ENCODE measurements at places on chromosomes 3 and 15.
A peak's percentile ranks its signal among the peaks of the same experiment; 100 is the strongest.

DNA sequence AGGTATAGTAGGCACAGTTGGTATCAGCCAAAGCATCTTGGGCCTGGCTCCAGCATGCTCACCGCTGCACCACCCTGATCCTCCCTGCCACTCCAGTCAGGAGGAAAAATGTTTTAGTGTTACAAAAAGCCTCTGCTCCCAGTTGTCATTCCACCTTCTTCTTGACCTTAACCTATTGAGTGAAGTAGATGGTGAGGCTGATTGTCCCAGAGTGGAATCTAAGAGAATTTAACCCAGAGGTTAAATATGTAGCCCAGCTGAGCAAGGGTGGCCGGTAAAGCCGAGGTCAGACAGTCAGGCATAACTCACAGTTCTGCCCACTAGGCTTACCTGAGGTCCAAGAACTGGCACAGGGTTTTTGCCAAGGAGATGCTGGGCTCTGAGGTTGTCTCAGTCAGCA is 30.7 kb upstream of the TNIK start:
- DNase-seq, result no peak

GRCh38 chr15:69467636-69468035 is 15.0 kb downstream of the RPLP1 start:
- no peak for DNase-seq

DNA sequence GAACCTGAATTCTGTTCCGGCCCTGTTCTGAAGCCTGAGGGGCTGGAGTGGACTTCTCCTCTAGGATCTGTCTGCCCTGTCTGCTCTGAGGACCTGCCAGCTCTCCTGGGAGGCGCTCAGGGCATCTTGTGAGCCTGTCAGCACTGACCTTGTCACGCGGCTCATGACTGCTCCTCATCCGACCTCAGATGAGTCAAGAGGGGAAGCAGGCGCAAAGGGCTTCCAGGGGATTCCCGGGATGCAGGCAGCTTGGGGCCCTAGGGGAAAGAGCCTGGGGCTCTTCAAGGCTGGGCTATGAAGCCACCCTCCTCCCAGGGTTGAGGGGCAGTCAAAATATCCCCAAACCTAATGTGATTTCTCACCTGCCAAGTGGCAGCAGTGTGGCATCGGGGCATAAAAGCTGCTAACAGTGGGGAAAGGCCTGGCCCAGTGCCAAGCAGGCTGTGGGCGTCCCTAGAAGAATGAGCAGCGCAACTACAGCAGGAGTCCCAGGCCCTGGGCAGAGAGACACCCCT is 27.6 kb upstream of the ANKDD1A start:
- DNase-seq, result no peak

DNA sequence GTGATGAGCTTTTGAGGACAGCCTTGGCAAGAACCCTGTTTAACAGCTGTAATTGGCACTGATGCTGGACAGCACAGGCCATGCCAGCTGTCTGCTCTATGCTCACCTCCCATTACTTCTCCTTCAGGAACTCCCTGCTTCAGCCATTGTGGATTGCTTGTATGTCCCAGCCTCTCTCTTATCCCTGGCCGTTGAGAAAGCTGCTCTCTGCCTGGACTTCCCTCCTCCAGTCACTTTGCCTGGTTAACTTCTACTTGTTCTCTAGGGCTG is 444.5 kb downstream of the EPHB1 start:
- no peak for DNase-seq

GRCh38 chr15:58138106-58138505 is at the start of gene AQP9:
TSS of gene AQP9 (plus strand) at chr15:58138381. CDS start at chr15:58138566, 185 bp downstream.
- no peak for DNase-seq

- DNase-seq, result no peak
Measured at GRCh38 chr3:67291287-67292252, 293.5 kb downstream of the KBTBD8 start.

DNA sequence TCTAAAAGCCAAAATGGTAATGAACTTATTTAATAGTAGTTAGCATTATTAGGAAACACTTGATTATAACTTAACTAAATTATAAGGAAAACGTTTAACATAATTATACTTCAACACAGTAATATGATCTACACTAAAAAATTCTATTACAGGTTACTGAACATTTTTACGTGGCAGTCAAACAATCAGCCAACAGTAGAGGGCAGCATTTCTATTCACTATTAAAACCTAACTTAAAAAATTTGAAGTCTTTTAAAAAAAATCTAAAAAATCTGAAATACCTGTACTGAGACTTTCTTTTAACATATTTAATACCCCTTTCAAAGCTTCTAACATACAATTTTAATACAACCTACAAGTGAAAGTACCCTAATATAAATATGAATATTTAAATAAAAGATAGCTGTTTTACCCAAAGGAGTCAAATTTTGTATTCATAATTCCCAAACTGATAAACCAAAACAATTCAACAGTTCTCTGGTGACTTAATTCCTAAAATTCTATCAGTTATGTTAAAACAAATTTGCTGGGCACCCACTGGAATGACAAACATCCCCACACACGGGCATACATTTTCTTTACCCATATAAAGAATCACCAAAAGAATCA is 41.5 kb downstream of the DLG1 start:
- no peak for DNase-seq

GRCh38 chr15:64566629-64567427 is 106.5 kb downstream of the ZNF609 start:
- DNase-seq, result no peak

GRCh38 chr15:91128016-91128415 is 28.0 kb downstream of the SV2B start:
- peak; percentile 68 for DNase-seq

GRCh38 chr3:36514171-36514570 is 133.9 kb downstream of the STAC start:
- DNase-seq, result no peak
